ENCODE measurements at places on chromosomes 4 and X.

DNA sequence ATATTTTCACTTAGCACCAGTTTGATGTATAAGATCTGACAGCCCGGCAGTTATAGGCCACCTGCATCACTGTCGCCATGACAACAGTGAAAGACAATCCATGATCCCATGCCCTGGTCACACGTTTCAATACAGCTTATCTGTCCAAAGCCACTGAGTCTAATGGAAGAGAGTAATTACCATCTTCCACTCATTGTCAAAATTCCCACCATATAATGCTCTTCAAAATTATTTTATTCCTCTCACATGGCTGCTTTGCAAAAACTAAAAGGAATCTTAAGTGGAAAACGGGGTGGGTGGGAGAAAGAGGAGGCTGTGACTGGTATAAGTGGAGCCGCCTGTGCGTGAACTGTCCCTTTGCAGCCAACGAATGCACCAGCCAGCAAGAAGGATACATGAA lies 44.2 kb downstream of the MAML3 start:
- DNase-seq, result no peak

- no peak for DNase-seq
Measured at GRCh38 chr4:138327338-138327737, 85.2 kb upstream of the SLC7A11 start.

GRCh38 chr4:151690876-151691275 lies 69.9 kb downstream of the GATB start:
- DNase-seq, result peak; percentile 31

DNA sequence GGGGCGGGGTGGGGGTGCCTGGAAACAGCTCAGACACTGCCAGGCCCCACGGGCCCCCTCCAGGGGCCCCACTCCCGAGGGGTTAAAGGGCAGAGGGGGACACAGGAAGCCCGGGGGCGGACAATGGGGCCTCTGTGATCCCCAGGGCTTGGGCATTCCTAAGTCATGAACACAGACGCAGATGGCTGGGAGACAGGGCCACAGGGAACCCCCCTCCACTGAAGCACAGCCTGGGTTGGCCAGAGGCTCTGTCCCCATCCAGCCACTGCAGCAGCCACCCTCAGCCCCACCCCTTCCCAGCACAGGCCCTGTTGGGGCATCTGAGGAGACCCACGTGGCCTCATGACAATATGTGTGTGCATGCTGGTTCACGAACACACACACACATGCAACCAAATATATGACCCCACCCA lies 3.9 kb downstream of the L1CAM start:
- DNase-seq, result no peak

DNA sequence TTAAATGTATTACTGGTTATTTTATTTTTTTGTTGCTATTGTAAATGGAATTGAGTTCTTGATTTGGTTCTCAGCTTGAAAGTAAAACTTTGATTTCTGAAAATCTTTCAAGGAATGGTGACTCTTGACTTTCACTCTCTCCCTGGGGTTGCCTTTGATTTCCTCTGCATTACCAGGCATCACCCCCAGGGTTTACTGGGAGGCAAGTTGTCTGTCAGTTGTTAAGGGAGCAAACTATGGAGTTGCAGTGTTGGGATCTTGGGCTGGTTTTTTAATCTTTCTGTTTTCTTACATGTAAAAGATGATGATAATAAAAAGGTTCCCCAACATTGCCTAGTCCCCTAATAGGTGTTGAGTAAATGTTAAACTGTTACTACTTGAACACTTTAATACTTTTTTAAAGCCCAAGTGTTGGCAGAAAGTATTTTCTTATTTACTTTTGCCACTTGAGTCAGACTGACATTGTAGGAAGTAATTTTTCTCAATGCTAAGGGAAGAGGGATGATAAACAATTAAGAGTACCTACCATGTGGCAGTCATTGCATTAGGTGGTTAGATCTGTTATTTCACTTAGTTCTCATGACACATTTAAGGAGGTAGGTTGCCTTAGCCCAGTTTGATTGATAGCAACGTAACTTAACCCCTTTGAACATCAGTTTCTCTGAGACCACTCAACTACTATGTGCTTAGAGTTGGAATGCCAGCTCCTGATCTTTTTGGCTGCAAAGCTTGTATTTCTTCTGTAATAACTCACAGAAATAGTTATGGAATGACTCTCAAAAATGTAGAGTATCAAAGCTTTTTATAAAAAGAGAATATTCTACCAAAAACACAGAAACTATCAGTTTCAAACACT lies 67.1 kb downstream of the DCLK2 start:
- peak; percentile 68 for DNase-seq

- no peak for DNase-seq
Measured at GRCh38 chr4:111712093-111712677, 433.1 kb upstream of the FAM241A start.

GRCh38 chr4:85784947-85785346 lies 310.0 kb downstream of the ARHGAP24 start:
- no peak for DNase-seq

DNA sequence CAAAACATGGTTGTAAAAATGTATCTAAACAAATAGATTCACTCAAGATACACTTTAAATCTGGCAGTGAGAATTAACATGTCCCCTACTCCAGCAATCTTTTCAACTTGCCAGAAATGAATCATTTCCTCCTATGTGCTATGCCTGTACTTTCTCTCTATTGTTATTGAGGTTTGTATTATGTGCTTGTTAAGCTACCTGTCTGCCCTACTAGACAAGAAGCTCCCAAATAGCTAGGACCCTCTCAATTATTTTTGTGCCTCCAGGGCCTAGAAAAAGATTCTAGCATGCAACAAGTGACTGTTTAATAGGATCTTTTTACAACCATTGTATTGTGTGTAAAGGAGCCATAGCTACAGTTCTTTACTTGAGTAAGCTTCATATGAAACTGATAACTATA lies 3.5 kb upstream of the SAP30 start:
- DNase-seq, result no peak

DNA sequence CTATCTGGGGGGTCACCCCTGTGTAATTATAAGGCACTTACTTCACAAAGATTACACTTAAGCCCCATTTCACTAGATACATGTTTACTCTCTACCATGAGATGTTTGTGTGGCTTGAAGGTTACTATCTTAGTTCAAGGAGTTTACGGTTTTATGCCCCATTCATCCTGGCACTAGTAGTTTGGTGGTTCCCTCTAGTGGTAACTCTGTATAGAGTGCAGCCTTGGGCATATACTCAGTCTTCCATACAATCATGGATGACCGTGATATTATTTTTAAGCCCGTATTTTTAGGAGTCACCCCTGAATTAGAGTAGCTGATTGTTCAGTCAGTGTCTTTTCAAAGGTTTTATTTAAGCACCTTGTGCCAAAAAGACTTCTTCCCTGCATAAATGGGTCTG lies 109.9 kb upstream of the FAM47C start:
- no peak for DNase-seq

- no peak for DNase-seq
Measured at GRCh38 chrX:7218321-7219152, 70.6 kb upstream of the PUDP start.

GRCh38 chrX:119991005-119991787 lies 47.6 kb upstream of the NKAP start:
- DNase-seq, result no peak

DNA sequence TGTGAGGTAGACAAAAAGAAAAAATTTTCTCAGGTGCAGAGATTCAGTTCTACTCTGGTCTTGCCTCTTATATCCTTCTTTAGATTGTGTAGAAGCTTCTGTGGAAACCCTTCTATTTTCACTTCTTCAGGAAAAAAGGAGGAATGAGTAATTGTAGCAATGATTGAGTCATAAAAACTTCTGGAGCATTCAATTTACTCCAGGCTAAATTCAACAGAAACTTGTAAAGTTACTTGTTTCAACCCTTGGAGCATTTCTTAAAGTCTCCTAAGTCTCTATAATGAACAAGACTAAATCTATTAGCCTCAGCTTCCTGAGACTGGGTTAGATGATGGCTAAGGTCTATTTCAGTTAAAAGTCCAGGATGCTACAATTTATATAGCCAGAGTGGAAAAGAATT lies 29.9 kb downstream of the BOD1L1 start:
- no peak for DNase-seq

DNA sequence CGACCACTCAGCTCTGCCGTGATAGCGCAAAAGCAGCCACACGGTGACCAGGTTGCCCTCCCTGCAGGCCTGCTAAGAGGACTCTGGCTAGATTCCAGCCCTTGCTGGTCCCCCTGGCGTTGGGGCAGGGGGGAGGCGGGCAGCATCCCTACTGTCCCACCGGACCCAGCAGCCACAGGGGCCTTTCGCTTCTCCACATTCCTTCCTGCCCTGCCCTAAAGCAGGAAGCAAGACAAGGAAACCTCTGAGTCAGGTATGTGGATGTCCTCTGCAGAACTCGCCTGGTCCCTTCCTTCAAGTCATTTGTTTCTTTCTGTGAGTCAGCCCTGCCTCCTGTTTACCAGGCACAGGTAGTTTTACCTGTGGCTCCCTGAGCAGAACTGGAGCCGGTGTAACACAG lies 60.2 kb upstream of the CLDN34 start:
- peak; percentile 14 for DNase-seq

DNA sequence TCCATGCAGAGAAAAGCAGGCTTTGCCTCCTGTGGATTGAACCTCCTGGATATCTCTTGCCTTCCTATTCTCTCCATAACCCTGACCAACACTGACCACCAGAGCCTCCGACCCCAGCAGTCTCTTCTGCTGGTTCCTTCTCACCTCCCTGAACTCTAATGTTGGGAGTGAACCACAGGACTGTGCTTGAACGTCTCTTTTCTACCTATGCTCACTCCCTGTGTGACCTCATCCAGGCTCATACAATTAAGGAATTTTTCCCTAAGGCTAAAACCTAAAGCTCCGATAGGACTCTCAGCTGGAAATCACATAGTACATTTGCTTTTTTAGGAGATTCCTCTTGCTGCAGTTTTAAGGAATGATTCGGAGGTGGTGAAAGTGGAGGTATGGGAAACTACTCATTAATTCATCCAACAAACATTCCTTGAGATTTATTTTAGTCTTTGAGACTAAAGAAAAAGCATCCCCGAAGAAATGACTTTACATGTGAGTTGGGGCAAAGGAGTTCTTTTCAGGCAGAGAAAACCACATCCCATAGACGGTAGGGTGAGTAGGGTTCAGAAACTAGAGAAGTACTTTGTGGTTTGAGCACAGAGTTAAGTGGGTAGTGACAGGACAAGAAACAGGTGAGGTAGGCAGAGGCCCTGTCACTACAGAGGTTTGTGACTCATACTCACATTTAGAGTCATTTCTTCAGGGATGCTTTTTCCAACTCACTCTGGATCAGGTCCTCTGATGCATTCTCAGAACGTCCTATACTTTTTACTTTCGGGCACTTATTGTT lies 30.8 kb downstream of the NDNF start:
- no peak for DNase-seq

DNA sequence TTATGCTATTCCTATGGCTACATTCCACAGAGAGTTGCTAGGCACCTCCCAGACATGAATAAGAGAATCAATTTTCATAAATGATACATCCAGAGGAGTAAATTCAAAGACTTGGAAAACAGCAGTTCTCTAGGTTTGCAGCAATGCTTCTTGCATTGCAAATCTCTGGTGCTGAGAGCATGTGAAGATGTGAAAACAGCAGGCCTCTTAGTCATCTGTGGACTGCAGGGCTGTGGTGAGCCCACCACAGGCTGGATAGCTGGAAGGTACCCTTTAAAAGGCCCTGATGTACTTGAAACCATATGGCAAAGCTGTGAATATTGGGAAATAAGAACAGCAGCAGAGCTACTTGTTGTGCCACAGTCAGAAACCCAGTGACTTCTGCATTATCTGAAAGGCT lies 2135.9 kb downstream of the ARAP2 start:
- peak; percentile 41 for DNase-seq

All from astrocyte (in vitro differentiated cells and primary cell).